ENCODE measurements at places on chromosomes 2 and 18. TPM values are rescaled to one million over a fixed set of nuclear protein-coding genes. Genes with fewer than 3 reads are reported as not detected.

Gene ALK
- total RNA-seq = not detected

Gene PRLH
- not detected for total RNA-seq

Gene PLGLB1
- 0.87 TPM for total RNA-seq

Gene MAPRE2
- 32.6 TPM for total RNA-seq

Gene UBE2F
- total RNA-seq = 94.2 TPM

Gene TMX3
- 60.4 TPM for total RNA-seq

Gene CKAP2L
- total RNA-seq = 15.8 TPM

Gene CYRIA
- total RNA-seq = 0.53 TPM

Gene SERPINB4
- not detected for total RNA-seq

Gene MOGAT1
- total RNA-seq = not detected

Gene NYAP2
- total RNA-seq = 0.95 TPM

Gene KCNE4
- total RNA-seq = 2.4 TPM

Gene CHRNG
- total RNA-seq = not detected

Gene KYNU
- total RNA-seq = 304 TPM

Gene SPATA3
- not detected for total RNA-seq

Measured in H4 (cell line).